Activated CD4-positive, alpha-beta T cell treated with anti-CD3 and anti-CD28 coated beads for 36 hours (primary cell): ENCODE measurements at places on chromosomes 7 and 10.

DNA sequence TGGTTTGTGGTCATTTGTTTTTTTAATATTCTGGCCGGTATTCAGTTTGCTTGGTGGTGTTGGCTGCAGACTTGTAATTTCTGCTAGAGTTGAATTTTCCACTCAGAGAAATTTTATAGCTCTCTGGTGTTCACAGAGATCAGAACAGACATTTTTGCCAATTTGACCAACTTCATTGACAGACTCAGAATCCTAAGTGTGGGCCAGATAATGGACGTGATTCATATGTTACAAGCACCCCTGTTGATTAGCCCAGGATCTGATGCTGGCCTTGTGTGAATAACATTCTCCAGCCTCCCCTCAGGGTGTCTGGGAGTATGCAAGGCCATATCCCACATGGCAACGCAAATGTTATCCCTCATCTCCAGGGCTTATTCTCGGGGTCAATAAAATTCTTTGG lies 283.8 kb downstream of the C7orf25 start:
- no peaks in the 10 kb centered on the region for H3K4me1 ChIP-seq
- H3K36me3 ChIP-seq = no peaks in the 10 kb centered on the region
- H3K4me3 ChIP-seq = no peak overlapping the region
- H3K27me3 ChIP-seq = peaks cover 5% of the 10 kb centered on the region
- DNase-seq = no peak

GRCh38 chr10:47378606-47379444 lies 5.3 kb downstream of the ZNF488 start:
- H3K27me3 ChIP-seq = peaks cover 40% of the 10 kb centered on the region
- no peak overlapping the region for H3K4me3 ChIP-seq
- no peak overlapping the region for H3K27ac ChIP-seq
- H3K36me3 ChIP-seq = no peaks in the 10 kb centered on the region

GRCh38 chr7:141157138-141157765 lies 83.4 kb downstream of the TMEM178B start:
- DNase-seq = no peak
- H3K27ac ChIP-seq = no peak overlapping the region
- H3K4me1 ChIP-seq = no peaks in the 10 kb centered on the region
- H3K4me3 ChIP-seq = no peak overlapping the region
- peaks cover 8% of the 10 kb centered on the region for H3K27me3 ChIP-seq

DNA sequence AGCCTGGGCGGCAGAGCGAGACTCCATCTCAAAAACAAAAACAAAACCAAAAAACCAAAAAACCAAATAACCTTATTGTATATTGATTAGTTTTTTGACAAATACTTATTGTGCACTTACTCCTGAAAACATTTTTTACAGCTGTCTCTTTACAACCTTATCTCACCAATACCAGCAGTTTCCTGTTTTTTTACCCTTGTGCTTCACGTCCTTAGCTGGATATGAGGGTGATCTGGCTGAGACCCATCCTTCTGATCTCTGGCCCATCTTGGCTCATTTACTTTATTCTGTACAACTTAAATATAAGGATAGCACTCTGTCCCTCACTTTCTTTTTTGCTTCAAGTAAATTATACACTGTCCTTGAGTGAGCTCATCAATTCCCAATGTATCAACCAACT lies 104.6 kb upstream of the DNAJB12 start:
- no peaks in the 10 kb centered on the region for H3K4me1 ChIP-seq
- peaks cover 5% of the 10 kb centered on the region for H3K36me3 ChIP-seq
- DNase-seq = no peak
- no peak overlapping the region for H3K27ac ChIP-seq
- H3K4me3 ChIP-seq = no peak overlapping the region

DNA sequence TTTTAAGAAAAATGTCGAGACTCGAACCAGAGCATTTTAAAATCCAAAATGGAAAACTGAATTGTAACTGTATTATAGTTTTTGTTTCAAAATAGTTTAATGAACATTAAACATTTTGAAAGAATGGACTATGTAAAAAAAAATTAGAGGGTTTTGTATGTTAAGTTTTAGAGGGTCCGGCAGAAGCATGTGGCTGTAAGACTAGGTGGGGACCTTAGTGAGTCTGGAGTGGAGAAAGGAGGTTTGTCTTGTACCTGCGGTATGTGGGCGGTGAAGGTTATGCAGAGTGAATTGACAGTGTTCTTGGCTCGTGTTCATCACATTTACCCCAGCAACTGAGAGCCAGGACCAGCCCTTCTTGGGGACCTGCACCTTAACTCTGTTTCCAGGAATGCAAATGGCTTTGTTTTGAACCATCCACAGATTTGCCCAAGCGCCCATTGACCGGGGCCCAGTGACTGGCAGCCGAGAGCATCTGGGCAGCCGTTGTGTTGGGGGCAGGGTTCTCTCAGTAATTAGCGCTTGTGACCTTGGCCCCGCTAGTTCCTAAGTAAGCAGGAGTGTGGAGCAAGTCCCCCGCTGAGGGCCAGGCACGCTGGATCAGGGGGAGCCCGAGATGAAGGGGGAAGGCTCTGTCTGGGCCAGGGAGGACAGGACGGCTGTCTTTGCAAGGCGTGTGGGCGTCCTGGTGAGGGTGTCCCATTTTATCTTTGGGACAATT lies 1.4 kb upstream of the KLF6 start:
- DNase-seq = peak; percentile 61
- H3K4me3 ChIP-seq = peak overlapping the region; percentile 82
- H3K36me3 ChIP-seq = peaks cover 36% of the 10 kb centered on the region
- H3K4me1 ChIP-seq = peaks cover 23% of the 10 kb centered on the region

- H3K36me3 ChIP-seq = peaks cover 3% of the 10 kb centered on the region
- H3K27me3 ChIP-seq = peaks cover 16% of the 10 kb centered on the region
- H3K4me3 ChIP-seq = no peak overlapping the region
- no peak for DNase-seq
- H3K4me1 ChIP-seq = peaks cover 10% of the 10 kb centered on the region
These were observed 21.6 kb upstream of the JAZF1 start for GRCh38 chr7:28202222-28202621.

DNA sequence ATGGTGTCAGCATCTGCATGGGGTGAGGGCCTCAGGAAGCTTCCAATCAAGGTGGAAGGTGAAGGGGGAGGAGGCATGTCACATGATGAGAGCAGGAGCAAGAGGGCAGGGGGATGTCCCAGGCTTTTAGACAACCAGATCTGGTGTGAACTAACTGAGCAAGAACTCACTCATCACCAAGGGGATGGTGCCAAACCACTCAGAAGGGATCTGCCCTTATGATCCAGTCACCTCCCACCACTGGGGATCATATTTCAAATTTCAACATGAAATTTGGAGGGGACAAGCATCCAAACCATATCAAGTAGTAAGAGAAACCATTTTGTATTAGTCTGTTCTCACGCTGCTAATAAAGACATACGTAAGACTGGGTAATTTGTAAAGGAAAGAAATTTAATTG lies 33.6 kb downstream of the THNSL1 start:
- no peaks in the 10 kb centered on the region for H3K4me1 ChIP-seq
- H3K27me3 ChIP-seq = peaks cover 31% of the 10 kb centered on the region
- H3K27ac ChIP-seq = no peak overlapping the region
- DNase-seq = no peak

- peaks cover 8% of the 10 kb centered on the region for H3K4me1 ChIP-seq
- no peak overlapping the region for H3K27ac ChIP-seq
- DNase-seq = no peak
- no peaks in the 10 kb centered on the region for H3K36me3 ChIP-seq
- H3K27me3 ChIP-seq = no peaks in the 10 kb centered on the region
These were observed 148.4 kb downstream of the KLF6 start for GRCh38 chr10:3636356-3637181.

DNA sequence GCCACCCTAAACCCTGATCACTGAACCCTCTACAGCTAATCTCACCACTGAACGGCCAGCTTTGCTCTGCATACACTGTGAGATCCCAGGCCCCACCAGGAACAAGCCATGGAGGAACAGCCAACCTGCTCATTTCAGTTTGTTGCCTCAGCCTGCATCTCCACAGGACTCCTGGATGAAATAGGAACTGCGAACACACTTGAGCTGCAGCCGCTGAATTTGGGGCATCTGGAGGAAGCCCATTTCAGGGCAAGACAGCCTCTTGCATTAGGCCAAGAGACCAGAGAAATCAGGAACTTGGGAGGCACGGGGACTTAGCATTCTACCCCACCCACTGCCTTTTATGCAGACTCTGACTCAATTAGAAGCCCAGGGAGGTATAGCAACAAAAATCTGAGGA lies 14.5 kb upstream of the EGR2 start:
- no peak overlapping the region for H3K27ac ChIP-seq
- H3K4me1 ChIP-seq = no peaks in the 10 kb centered on the region
- peaks cover 10% of the 10 kb centered on the region for H3K27me3 ChIP-seq
- no peak for DNase-seq
- no peaks in the 10 kb centered on the region for H3K36me3 ChIP-seq

- peak overlapping the region; percentile 55 for H3K27ac ChIP-seq
- H3K4me1 ChIP-seq = peaks cover 11% of the 10 kb centered on the region
- H3K27me3 ChIP-seq = no peaks in the 10 kb centered on the region
- no peaks in the 10 kb centered on the region for H3K36me3 ChIP-seq
These were observed 9.9 kb downstream of the NYAP1 start for GRCh38 chr7:100493476-100494264.

DNA sequence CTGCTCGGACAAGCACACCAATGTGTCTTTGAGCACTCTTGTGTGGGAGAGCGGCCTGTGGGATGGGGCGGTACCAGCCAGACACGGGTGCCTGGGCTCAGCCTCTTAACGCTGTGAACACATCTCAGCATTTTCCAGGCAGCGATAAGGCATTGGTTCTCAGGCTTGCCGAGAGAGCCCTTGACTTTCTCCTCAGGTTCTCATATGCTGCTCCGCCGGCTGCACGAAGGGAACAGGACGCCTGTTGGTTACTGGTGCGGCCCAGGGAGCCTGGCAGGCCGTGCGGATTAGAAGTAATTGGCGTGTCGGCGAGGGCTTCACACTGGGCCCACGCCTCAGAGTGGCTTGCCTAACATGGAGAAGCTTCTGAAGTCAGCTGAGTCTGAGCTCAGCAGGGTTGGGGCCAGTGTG lies 456.7 kb upstream of the FOXK1 start:
- H3K36me3 ChIP-seq = no peaks in the 10 kb centered on the region
- H3K27me3 ChIP-seq = no peaks in the 10 kb centered on the region
- no peak overlapping the region for H3K4me3 ChIP-seq
- H3K27ac ChIP-seq = no peak overlapping the region

GRCh38 chr10:101780818-101781654 lies 2.2 kb downstream of the NPM3 start:
- peak overlapping the region; percentile 94 for H3K4me3 ChIP-seq
- no peak overlapping the region for H3K27ac ChIP-seq
- peaks cover 20% of the 10 kb centered on the region for H3K27me3 ChIP-seq
- peaks cover 49% of the 10 kb centered on the region for H3K36me3 ChIP-seq
- peaks cover 57% of the 10 kb centered on the region for H3K4me1 ChIP-seq

GRCh38 chr10:75235375-75236177 lies at the start of gene COMTD1:
Gene COMTD1, minus strand, starts transcription at chr10:75235957. Its CDS starts 29 bp downstream, at chr10:75235928.
- H3K4me1 ChIP-seq = peaks cover 31% of the 10 kb centered on the region
- no peaks in the 10 kb centered on the region for H3K27me3 ChIP-seq
- peak; percentile 98 for DNase-seq
- H3K36me3 ChIP-seq = peaks cover 30% of the 10 kb centered on the region
- H3K27ac ChIP-seq = peak within 1 kb of the TSS; percentile 89

- peaks cover 27% of the 10 kb centered on the region for H3K4me1 ChIP-seq
- no peak overlapping the region for H3K27ac ChIP-seq
- DNase-seq = peak; percentile 21
- H3K4me3 ChIP-seq = no peak overlapping the region
- no peaks in the 10 kb centered on the region for H3K27me3 ChIP-seq
These were observed 7.6 kb upstream of the SLC26A3 start for GRCh38 chr7:107810626-107811025.

- DNase-seq = no peak
- H3K4me1 ChIP-seq = no peaks in the 10 kb centered on the region
- no peaks in the 10 kb centered on the region for H3K27me3 ChIP-seq
- H3K36me3 ChIP-seq = no peaks in the 10 kb centered on the region
- no peak overlapping the region for H3K27ac ChIP-seq
These were observed 401.6 kb downstream of the MAGI2 start for GRCh38 chr7:79051915-79052314.

DNA sequence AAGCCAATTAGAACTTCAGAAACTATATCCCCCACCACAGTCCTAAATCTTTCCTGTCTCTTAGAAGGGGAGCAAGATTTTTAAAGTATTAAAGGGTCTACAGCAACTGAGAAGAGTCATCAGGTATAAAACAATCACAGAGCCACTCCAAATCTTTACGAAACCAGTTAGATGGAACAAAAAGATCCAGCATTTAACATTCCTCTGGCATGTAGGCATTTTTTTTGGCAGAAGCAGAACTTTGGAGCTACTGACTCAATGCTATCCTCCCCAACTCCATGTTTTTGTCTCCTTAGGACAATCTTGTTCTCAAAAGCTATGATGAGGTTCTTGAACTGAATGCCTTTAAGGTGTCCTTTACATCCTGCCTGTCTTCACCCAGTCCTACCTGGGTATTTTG lies 333.3 kb downstream of the PRPF18 start:
- H3K27me3 ChIP-seq = no peaks in the 10 kb centered on the region
- H3K36me3 ChIP-seq = no peaks in the 10 kb centered on the region
- H3K4me1 ChIP-seq = no peaks in the 10 kb centered on the region
- DNase-seq = no peak
- H3K27ac ChIP-seq = no peak overlapping the region

- peaks cover 28% of the 10 kb centered on the region for H3K36me3 ChIP-seq
- DNase-seq = no peak
- H3K4me3 ChIP-seq = no peak overlapping the region
- no peaks in the 10 kb centered on the region for H3K4me1 ChIP-seq
- no peak overlapping the region for H3K27ac ChIP-seq
These were observed 52.0 kb downstream of the MMRN2 start for GRCh38 chr10:86905429-86905828.

- H3K27ac ChIP-seq = peak overlapping the region; percentile 18
- no peak overlapping the region for H3K4me3 ChIP-seq
- peak; percentile 47 for DNase-seq
- H3K36me3 ChIP-seq = peaks cover 31% of the 10 kb centered on the region
- H3K4me1 ChIP-seq = peaks cover 37% of the 10 kb centered on the region
These were observed 159.0 kb downstream of the SFMBT2 start for GRCh38 chr10:7251696-7252465.

DNA sequence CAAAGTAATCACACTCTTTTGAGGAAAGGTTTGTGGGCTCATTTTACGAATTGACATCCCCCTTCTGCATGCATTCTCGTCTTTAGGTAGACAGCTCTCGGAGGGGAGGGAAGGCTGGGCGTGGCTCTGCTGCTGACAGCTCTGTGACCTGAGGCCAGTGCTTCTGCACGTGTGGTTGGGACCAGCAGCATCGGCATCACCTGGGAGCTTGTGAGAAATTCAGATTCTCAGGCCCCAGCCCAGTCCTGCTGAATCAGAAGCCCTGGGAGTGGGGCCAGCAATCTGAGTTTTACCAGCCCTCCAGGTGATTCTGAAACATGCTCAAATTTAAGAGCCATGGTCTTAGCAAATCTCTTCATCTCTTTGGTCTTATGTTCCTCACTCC lies 89.4 kb downstream of the JCAD start:
- DNase-seq = no peak
- H3K36me3 ChIP-seq = no peaks in the 10 kb centered on the region
- no peak overlapping the region for H3K27ac ChIP-seq
- H3K4me1 ChIP-seq = no peaks in the 10 kb centered on the region
- H3K4me3 ChIP-seq = no peak overlapping the region

GRCh38 chr7:136891850-136892249 lies 23.4 kb downstream of the CHRM2 start:
- no peaks in the 10 kb centered on the region for H3K27me3 ChIP-seq
- H3K4me1 ChIP-seq = no peaks in the 10 kb centered on the region
- no peak overlapping the region for H3K4me3 ChIP-seq
- no peaks in the 10 kb centered on the region for H3K36me3 ChIP-seq
